HTR-8/SVneo (cell line): ENCODE measurements at places on chromosomes 6 and 20.

DNA sequence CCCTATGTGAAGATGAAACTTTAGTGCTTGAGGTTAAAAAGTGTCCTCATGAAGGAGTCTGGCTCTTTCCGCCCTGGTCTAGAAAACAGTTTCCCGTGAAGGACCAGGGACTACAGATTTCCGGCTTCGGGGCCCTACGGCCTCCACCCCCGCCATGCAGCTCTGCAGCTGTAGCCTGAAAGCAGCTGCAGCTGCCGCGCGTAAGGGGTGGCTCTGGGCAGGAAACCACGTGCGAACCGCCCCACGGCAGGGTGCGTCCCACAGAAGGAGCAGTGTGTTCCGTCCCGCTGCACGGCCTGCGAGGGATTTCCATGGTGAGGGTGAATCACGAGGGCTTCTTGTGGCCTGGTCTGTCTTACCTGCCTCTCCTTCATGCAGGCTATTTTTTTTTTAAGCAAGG lies 117.0 kb downstream of the ERMARD start:
- DNase-seq = no peak

GRCh38 chr20:10524034-10524476 lies 89.0 kb downstream of the SLX4IP start:
- no peak for DNase-seq

GRCh38 chr6:6678185-6678671 lies 89.7 kb downstream of the LY86 start:
- DNase-seq = no peak

DNA sequence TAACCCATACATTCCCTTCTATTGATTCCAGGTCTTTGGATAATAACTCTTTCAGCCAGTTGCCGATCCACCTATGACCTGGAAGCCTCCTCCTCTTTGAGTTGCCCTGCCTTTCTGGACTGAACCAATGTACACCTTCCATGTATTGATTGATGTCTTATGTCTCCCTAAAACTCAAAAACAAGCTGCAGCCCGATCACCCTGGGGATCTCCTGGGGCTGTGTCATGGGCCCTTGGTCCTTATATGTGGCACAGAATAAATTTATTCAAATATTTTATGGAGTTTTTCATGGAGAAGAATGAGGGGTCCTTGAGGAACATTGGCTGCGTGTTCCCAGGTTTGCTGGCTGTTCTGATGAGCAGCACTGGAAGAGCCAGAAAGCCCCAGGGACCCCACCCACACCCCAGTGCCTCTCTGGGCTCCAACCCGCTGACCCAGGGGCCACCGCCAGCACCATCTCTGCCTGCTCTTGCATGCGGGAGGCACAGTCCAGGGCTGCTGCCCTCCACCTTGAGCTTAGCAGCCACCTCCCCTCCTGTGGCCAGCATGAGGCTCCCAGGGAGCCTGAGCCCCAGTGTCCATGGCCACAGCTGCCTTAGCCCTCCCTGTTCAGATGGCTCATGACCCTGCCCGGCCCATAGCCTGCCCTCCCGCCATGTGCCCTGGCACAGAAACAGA lies 36.5 kb upstream of the CST7 start:
- DNase-seq = no peak

GRCh38 chr20:51584737-51585136 lies 42.2 kb upstream of the NFATC2 start:
- DNase-seq = no peak

DNA sequence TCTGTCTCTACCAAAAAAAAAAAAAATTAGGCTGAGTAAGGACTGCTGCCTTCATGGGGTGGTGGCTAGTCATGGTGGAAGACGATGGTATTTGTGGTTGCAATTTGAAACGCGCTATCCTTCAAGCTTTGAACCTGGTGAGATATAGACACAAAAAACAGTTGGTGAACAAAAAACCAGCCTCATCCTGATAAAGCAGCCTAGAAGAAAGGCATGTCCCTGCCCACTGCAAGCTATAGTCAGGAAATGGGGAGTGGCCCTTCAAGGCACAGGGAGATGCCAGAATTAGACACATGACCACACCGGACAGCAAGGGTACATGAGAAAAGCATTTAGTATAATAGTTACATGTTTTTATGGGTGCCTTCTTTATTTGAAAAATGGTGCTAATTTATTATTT lies 193.6 kb downstream of the NFATC2 start:
- no peak for DNase-seq

DNA sequence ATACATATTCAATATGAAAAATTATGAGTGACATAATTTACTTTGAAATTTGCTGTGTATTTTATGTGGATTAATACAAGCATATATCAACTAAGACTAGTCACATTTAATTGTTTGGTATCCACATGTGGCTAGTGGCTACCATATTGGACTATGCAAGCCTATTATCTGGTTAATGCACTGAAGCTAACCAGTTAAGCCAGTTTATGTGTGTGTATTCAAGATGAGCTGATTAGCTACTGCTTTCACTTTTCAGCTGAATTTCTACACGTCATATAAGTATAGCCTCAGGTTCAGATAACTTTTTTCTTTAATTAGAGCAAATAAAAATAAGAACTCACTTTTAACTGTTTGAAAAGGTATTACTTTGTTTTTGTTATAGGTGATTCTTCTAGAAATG lies 903.7 kb downstream of the TFAP2A start:
- no peak for DNase-seq

DNA sequence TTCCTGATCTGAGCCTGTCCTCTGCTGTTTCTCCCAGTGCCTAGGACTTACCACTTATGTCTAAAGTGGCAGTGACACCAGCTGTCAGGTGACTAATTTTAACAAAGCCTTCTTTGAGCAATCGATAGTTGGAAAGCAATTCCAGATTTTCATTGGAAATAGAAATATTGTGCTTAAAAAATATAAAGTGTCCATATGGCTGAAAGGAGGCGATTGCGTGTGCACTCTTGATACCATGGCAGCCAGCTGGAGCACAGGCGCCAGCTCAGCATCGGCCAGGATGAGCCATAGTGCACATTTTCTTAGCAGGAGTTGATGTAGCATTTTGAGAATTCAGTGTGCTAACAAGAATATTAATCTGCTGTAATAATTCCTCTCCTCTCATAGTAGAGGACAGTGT lies 70.0 kb downstream of the LRRC1 start:
- DNase-seq = no peak

DNA sequence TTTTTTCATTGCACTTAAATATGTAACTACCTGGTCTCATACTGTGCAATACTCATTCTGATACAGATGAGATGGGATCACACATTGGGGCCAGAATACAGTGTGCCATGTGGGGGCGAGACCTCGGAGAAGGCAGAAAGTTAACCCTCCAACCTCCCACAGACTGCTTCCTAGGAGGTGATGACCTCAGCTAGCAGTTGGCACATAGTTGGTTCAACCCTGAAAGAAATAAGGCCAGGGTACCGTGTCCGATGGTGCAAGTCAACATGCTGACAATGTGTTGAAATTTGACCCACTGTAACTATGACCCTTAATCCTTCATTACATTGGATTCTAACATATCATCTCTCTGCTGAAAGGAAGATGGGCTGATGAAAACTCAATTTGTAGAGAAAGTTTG lies 61.9 kb downstream of the GJA10 start:
- DNase-seq = no peak

DNA sequence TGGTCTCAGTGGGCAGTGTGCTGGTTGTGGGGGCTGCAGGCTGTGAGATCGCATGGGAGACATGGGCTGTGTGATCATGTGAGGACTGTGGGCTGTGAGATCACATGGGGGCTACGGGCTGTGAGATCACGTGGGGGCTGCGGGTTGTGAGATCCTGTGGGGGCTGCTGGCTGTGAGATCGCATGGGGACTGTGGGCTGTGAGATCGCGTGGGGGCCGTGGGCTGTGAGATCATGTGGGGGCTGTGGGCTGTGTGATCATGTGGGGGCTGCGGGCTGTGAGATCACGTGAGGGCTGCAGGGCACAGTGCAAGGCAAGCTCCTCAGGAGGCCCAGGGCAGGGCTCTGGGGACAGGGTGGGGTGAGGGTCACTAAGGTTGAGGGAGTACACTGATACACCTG lies 140.5 kb upstream of the CST7 start:
- DNase-seq = no peak

DNA sequence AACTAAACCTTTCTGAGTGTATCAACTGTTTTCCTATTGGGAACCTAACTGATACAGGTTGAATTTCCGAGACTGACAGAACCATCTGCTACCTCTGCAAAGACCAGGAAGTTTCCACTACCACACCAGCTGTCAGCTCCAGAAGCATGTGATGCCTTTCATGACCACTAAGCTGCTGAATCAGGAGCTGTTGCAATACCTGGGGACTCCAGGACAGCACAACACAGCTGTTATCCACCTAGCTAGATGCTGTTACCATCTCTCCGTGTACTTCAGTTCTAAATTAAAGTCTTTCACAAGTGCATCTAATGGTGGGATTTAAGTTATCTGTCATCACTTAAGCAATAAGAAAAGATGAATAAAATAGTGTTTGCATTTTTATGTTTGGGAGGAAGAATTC lies 158.2 kb upstream of the IMPG1 start:
- DNase-seq = no peak

DNA sequence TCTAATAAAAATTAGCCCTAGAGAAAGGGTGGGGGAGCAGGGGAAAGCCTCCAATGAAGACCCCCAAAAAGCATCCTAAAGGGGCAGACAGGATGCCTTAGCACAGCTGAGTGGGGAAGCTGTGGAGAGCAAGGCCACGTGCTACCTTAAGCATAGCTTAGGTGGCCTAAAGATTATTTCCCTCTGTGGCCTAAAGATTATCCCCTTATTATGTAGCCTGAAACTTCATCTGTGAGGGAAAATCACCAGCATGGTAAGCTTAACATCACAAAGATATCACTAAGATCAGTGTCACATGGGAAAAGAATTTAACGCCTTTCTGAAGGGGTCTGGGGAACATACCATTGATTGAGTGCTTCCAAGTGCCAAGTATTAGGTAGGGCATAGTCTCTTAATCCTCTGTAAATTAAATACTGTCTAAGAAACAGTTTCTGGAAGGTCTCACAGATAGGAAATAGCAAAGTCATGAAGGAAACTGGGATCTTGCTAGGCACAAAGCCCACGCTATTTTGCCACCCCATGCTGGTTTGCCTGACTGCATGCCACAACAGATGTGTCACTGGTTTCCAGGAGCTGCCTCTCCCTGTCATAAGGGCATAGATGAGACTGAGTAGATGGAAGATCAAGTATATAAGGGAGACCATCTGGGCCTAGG lies 170.0 kb downstream of the HACE1 start:
- no peak for DNase-seq

DNA sequence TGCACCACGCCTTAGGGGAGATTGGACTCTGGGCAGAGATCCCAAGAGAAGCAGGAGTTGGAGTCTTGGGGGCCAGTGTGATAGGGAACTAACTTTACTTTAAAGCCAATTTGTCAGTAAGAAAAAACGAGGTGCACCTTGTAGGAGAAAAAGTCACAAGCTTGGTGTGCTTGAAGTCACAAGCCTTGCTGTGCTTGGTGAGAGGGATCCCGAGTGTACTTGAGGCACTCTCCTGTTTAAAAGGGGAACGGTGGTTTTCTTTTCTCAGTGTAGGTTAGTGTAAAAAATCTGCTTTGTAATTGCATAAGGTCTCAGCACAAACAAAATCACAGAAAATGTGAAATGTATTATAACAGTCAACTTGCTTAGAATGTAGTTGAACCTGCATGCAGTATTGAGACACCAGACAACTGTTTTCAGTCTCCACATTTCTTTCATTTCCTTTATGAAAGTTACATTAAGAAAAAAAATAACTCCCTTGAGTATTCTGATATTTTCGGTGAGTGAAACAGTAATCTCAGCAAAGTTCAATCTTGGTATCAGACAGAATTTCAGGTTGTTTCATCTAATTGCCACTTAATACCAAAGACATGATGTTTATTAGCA lies 111.1 kb upstream of the DUSP22 start:
- DNase-seq = no peak

DNA sequence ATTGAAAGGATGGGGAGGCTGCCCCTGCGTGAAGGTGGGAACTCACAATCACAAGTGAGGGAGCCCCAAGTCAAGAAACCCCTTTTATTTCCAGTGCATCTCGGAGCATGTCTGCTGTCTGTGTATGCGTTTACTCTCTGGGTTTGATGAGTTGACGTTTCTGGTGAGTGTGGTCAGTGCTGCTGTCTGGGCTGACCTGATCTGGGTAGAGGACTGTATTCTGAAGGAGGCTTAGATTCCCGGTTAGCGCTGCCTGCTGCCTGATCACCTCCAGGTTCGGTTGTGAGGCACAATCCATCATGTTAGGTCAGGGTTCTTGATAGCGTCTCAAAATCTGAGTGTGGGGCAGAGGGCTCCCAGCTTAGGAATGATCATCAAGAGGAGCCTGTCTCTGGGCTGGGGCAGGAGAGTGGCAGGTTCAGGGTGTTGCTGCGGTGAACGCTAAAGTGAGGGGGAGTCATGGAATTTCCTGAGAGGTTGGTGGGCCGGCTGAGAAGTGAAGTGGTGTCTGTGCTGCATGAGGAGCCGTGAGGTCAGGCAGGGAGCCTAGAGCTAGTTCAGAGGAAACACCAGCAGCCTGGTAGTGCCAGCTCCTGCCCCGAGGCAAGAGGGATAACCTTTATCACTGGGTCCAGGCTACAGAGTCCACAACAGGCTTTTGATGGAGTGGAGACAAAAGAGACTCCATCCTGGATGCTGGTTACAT lies 225.3 kb upstream of the CST7 start:
- DNase-seq = no peak

GRCh38 chr6:43887340-43887858 lies 117.4 kb downstream of the VEGFA start:
- no peak for DNase-seq

DNA sequence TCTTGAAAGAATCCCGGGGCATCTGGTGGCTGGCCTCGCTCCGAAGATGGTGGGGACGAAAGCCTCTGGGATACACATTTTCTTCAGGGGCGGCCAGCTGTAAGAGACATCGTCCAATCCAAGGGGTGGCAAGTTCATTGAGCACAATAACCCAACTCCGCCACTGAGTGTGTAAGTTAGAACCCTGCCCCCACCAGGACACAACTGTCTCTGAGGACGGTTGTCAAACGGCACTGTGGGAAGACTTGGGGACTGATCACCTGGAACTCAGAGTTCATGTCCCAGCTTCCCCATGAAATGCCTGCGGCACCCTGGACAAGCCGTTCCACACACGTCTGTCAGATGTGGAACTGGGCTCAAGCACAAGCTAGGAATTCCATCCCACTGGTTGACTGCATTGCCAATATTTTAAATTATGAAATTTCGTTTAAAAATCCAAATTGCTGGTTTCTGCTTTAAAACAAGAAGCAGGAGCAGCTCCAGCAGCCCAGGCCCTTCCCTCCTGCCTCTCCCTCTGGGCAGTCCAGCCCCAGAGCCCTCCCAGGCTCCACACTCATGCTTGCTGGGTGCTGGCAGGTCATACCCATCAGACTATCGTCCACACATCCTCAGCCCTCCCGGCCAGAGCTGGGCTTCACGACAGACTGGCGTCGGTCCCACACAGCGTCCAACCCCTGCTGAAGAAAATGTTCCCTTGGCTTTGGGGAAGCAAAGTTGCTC lies 80.9 kb upstream of the AFDN start:
- no peak for DNase-seq

DNA sequence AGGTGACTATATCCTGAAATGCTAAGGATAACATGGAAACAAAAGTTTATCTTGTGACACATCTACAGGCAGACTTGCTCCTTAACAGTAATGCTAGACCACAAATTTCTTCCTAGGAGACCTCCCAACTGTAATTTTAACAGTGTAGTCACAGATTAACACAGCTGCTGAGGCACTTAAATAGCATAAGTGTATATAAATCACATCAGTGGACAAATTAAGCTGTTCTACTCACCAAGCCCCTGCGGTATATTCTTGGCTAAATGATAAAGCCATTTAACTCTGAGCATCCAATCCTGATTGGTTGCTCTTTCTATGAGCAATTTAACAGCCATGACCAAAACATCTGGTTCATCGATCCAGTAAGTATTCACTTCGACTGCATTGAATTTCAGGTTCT lies 73.3 kb upstream of the LYRM2 start:
- no peak for DNase-seq

- DNase-seq = no peak
These were observed 272.1 kb upstream of the TAB2 start for GRCh38 chr6:149045404-149045803.
